ENCODE measurements at places on chromosomes 4 and X.

- DNase-seq = no peak
Observed at GRCh38 chr4:67702166-67702565, 1.2 kb upstream of the UBA6 start.

- no peak for DNase-seq
Observed at GRCh38 chr4:53576676-53577372, 14.5 kb downstream of the LNX1 start.

DNA sequence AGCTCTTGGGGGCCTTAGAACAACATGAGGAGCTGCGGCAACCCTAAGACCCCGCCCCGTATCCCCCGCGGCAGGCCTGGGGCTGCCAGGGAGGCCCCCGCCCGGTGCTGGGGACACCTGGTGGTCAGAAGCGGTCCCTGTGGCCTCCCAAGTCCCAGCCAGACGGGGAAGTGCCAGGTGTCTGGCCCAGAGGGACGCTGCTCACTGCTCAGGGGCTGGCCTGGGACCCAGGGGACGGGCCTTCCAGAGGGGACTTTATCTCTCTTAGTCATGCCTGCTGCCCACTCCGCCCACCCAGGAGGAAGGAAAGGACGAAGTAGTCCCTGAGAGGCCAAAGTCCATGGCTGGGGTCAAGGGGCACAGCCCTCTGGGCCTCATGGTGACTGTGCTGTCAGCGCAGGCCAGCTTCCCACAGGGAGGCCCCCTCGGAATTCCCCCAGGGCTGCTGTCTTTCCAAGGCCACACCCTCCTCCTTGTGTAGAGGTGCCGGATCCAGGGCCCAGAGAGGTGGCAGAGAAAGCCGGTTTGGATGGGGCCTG is 31.0 kb upstream of the HTRA3 start:
- DNase-seq = no peak

DNA sequence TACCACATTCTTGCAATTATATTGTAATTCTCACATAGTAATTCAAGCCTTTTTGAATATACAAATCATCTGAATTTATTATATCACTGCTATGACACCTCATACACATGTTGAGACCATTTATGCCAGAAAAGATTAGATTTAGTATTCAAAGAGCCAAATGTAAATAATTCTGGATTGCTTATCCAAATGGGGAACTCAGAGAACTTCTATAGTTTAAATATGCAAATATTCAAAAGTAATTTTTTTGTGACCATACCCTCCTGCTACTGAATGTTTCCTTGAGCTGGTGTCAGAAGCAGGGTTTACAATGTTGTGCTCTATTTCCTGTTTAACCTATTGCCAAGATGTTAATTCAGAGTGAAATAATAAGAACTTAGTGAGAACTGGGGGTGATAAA is 372.2 kb downstream of the TRIML1 start:
- no peak for DNase-seq
